Hematopoietic multipotent progenitor cell treated with erythropoietin and hydrocortisone succinate and interleukin-3 and kit ligand, for 17 days (in vitro differentiated cells): ENCODE measurements at places on chromosomes 5 and 9.

GRCh38 chr5:124053340-124053739 lies 541.4 kb downstream of the CSNK1G3 start:
- DNase-seq, result no peak

DNA sequence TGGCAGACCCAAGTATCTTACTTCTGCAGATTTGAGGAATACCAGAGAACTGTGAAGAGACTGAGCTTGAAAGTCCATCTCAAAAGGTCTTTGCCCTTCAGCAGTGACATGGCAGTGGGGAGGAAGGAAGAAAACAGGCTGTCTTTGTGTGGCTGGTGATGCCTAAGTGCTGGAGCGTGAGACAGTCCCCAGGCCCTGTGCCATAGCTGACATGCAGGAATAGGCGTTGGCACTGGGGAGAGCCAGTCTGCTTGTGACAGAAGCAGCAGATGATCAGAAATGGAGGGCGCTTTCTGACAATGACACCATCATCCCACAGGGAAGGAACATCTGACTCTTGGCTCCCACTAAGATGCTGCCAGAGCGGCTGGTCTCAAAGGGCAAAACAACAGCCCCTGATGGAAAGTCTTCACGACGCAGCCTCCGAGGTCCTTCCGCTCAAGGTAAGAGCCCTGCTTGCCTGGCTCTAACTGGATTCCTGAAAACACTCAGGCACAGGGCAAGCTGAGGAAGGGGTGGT lies 15.5 kb upstream of the GLRX start:
- no peak for DNase-seq

- no peak for DNase-seq
Observed at GRCh38 chr5:137666461-137666850, 69.4 kb downstream of the KLHL3 start.

- DNase-seq, result no peak
Observed at GRCh38 chr5:69092969-69093368, 845 bp upstream of the SLC30A5 start.

DNA sequence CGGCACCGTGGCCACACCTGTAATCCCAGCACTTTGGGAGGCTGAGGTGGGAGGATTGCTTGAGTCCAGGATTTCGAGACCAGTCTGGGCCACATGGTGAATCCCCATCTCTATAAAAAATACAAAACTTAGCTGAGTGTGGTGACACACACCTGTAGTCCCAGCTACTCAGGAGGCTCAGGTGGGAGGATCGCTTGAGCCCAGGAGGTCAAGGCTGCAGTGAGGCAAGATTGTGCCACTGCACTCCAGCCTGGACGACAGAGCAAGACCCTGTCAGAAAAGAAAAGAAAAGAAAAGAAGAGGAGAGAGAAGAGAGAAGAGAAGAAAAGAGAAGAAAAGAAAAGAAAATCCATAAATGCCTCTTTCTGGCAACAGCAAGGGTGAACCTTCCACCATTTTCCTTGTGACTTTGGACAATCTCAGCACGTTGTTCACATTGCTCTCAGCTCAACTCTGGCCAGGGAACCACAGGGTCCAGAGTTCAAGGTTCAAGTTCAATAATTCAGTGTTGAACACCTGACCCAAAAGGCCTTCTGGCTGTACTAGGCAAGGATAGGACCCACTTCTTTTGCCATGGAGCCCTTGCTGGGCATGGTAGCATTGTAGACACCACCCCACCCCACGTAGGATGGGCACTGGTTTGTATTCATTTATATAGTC lies 14.6 kb upstream of the DUSP1 start:
- DNase-seq, result no peak

DNA sequence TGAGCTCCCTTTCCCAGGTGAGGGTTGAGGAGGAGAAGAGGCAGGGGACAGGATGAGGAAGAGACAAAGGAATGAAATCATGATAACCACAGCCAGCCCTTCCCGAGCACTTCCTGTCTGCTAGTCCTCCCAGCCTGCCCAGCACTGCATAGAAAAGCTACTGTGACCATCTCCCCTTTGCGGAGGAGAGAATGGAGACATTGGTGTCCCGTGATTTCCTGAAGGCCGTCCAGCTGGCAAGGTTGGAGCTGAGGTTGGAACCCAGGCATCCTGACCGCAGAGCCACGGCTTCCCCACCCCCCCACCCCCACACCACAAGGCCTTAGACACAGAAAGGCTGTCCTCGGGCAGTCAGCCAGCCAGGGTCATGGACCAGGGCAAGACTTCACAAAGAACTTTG lies 131.1 kb upstream of the ICE1 start:
- no peak for DNase-seq

- DNase-seq, result no peak
Observed at GRCh38 chr5:31664566-31664965, 25.6 kb downstream of the PDZD2 start.

DNA sequence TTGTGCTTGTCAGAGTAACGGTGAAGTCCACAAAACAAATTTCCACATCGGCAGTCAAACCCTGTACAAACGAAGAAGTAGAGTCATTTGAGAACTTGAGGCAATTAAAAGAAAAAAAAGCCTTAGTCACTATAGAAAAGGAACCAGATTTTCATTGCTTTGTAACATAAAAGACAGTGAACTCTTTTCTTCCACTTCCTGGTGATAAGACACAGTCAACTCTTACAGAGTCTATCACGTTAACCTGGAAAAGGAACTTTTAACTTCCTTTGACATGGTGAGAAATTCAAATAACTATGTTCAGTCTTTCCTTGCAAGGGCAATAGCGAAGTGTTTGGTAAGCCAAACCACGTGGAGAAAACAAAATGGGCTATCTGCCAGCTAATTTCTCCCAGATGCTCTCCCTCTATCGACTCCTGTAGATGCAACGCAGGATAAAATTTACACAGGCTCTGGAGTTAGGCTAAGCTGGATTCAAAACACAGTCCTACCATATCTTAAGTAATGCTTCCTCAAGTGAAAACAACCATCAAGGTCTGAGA lies 8.9 kb downstream of the ZFAND5 start:
- DNase-seq, result peak; percentile 64

DNA sequence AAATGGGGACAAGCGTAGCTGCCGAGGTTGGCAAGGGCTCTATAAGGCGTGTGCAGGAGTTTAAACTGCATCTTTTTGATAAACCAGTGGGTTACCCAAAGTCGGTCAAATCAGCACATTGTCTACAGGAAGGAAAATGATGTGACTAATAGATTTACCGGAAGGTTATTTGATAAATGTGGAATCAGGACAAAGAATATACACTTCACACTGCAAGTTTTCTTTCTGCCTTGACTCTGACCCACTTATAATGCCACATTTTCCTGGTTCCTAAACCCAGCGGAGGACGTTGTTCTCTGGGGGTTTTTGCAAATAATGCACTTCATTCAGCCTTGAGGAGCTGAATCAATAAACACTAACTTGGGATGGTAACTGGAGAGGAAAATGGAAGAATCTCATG lies 76.8 kb downstream of the TTLL11 start:
- DNase-seq, result no peak

DNA sequence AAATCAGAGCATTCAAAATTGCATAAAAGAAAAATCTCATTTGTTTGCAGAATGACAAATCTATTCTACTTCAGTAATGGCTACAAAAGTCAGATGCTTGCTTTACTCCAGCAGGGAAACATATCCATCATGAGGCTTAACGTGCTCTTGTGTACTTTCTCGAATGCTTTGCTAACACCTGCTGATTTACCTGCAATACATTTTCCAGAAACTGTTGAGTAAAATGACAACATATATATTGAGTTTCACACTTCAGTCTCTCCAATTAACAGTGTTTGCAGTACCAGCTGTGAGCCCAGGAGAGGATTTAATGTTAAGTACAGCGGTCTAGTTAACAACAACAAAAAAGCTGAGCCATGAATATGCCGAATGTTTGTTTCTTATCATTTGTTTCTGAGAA lies 391.5 kb upstream of the SMC2 start:
- DNase-seq, result no peak

DNA sequence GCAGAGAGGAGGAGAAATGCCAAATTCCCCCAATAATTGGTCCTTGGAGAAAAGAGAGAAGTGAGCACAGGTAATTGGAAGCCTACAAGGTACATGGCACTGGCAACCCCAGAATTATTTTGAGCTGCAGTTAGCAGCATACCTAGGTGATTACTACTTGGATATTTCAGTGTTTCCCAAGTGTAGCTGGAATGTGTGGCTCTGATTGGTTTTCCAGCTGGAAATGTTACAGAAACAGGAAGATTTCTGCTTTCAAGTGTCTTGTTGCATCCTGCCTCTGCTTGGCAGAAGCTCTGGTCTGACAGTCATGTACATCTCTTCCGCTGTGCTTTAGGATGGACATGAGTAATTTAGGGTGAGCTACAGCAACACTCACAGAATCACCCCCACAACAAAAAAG lies 262.1 kb downstream of the ENC1 start:
- DNase-seq, result no peak

DNA sequence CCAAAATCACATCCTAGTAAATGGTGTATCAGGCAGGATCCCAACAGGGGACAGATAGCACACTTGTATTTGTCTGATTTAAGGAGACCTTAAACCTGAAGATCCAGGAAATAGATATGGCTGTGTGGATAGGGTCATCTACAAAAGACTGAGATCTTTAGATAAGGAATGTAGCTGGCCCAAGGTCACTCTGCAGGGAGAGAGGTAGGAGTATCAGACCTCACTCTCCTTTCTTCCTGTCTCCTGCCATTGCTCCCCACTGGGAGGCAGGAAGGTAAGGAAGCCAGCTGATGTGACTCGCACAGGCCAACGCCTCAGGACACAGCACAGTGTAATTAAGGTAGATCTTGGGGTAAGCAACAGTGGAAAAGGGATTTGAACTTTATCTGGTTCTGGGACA lies 85.8 kb downstream of the PLPPR1 start:
- DNase-seq, result no peak

- no peak for DNase-seq
Observed at GRCh38 chr5:95390812-95391492, at the start of gene FAM81B. Gene FAM81B (plus strand): TSS chr5:95391366. CDS start chr5:95391390, 24 bp downstream.

DNA sequence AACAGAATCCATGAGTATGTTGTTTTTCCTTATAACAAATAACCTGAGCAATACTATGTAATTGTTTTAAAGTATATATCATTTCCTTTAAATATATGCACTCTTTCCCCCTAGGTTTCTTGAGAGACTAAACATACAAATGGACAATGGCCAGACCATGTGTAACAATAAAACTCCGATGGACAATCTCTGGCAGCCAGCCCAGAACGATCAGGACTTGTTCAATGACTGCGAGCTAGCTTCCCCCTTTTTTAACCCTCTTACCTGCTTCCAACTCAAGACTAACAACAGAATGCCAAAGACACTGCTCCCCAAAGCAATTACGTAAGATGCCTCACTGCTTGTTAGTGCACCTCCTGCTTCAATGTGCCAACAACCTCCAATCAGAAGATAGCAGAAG lies 94.9 kb downstream of the HTR4 start:
- DNase-seq, result no peak
